ENCODE measurements at places on chromosomes 16 and 17.

DNA sequence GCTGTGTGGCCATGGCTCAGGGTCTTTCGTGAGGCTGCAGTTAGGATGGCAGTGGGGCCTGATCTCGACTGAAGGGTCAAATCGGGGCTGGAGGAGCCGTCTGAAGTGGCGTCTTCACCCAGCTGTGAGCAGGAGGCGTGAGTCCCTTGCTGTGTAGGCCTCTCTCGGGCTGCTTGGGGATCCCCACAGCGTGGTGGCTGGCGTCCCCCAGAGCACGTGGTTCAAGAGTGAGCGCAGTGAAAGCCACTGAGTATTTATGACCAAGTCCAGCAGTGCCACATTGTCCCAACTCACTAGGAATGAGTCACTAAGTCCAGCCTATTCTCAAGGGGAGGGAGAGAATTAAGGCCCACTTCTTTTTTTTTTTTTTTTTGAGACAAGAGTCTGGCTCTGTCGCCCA, 11.7 kb upstream of the TCF25 start:
- DNase-seq: no peak

DNA sequence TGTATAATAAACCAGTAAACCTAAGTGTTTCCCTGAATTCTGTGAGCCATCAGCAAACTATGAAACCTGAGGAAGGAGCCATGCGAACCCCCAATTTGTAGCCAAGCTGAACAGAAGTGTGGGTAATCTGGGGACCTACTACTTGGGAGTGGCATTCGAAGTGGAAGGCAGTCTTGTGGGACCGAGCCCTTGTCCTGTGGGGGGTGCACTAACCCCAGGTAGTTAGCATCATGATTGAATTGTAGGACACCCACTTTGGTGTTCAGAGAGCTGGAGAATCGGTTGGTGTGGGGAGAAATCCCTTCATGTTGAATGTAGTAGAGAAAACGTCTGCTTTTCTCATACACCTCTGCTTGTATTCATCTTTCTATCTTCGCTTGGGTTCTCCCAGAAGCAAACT, 79.7 kb upstream of the CPHXL start:
- no peak for DNase-seq

DNA sequence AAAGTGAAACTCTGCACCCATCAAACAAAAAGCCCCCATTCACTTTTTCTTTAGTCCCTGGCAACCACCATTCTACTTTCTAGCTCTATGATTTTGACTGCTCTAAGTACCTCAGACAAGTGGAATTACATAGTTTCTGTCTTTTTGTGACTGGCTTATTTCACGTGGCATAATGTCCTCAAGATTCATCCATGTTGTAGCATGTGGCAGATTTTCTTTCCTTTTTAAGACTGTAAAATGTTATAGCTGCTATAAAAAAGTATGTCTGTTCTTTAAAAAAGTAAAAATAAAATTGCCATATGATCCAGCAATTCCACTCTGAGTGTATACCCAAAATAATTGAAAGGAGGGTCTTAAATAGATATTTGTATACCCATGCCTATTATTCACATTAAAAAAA, 429.7 kb downstream of the CDH8 start:
- no peak for DNase-seq

- no peak for DNase-seq
These were observed 150.8 kb upstream of the FOXF1 start for GRCh38 chr16:86359571-86359970.

- DNase-seq: no peak
These were observed 51.8 kb upstream of the CDC42EP4 start for GRCh38 chr17:73363442-73364154.

DNA sequence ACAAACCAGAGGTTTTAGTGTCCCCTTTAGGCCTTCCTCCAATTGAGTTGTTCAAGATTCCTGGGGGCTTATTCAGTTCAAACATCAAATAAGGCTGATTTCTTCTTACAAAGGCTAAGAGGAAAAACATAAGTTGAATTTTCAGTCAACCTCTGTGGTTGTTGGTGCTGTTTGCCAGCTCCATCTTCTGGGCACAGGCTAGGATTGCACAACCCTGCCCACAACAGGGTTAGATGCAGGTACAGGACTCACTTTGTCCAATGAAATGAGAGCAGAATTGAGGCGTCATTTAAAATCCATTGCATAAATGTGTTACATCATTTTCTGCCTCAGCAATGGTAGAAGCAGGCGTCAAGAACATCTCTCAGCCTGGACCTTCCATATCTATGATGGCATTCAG, 173.3 kb downstream of the PMP22 start:
- peak; percentile 2 for DNase-seq
